ENCODE measurements at places on chromosomes 2 and 18. TPM values are rescaled to one million over a fixed set of nuclear protein-coding genes. Genes with fewer than 3 reads are reported as not detected.

CSRNP3 gene
- 1.9 TPM for total RNA-seq

COLEC11 gene
- total RNA-seq: not detected

EHBP1 gene
- total RNA-seq: 83.9 TPM

SIGLEC15 gene
- total RNA-seq: 1.2 TPM

LONRF2 gene
- total RNA-seq: 7.6 TPM

TRIM54 gene
- 0.33 TPM for total RNA-seq

RGPD4 gene
- total RNA-seq: not detected

IL37 gene
- not detected for total RNA-seq

MAL gene
- not detected for total RNA-seq

VIL1 gene
- 0.12 TPM for total RNA-seq

ARL6IP6 gene
- total RNA-seq: 21.1 TPM

THUMPD2 gene
- 8.6 TPM for total RNA-seq

KIAA2012 gene
- not detected for total RNA-seq

PAPOLG gene
- 10.2 TPM for total RNA-seq

NBEAL1 gene
- 66.0 TPM for total RNA-seq

BOLL gene
- total RNA-seq: not detected

MFSD2B gene
- total RNA-seq: under 0.01 TPM

LINC00305 gene
- not detected for total RNA-seq

SNORC gene
- 1.2 TPM for total RNA-seq

YIPF4 gene
- 26.0 TPM for total RNA-seq

SLC23A3 gene
- 2.5 TPM for total RNA-seq

TMEM178A gene
- 1.4 TPM for total RNA-seq

ZNF638 gene
- 114 TPM for total RNA-seq

PPP1R1C gene
- total RNA-seq: 2.2 TPM

TMEM18 gene
- total RNA-seq: 23.6 TPM

TRMT61B gene
- total RNA-seq: 13.6 TPM

EGR4 gene
- total RNA-seq: not detected

RUFY4 gene
- not detected for total RNA-seq

CDCA7 gene
- total RNA-seq: 6.7 TPM

GCA gene
- 7.9 TPM for total RNA-seq

MATN3 gene
- total RNA-seq: 2.9 TPM

CNDP1 gene
- not detected for total RNA-seq

REG3A gene
- total RNA-seq: not detected

CHST10 gene
- total RNA-seq: 11.0 TPM

IL36A gene
- total RNA-seq: not detected

DTNA gene
- 17.2 TPM for total RNA-seq

ATIC gene
- 30.9 TPM for total RNA-seq

VWC2L gene
- under 0.01 TPM for total RNA-seq

TTR gene
- not detected for total RNA-seq

GYPC gene
- total RNA-seq: 82.4 TPM

SIX3 gene
- under 0.01 TPM for total RNA-seq

TMEM163 gene
- not detected for total RNA-seq

SERTAD2 gene
- 10.0 TPM for total RNA-seq

DNAJC5G gene
- total RNA-seq: not detected

PCARE gene
- not detected for total RNA-seq

PJVK gene
- 2.2 TPM for total RNA-seq

LDLRAD4 gene
- 0.22 TPM for total RNA-seq

REG1B gene
- total RNA-seq: not detected

NEU2 gene
- total RNA-seq: not detected

FAP gene
- total RNA-seq: 269 TPM

LIMS3 gene
- total RNA-seq: 14.7 TPM

EDAR gene
- not detected for total RNA-seq

C1QL2 gene
- total RNA-seq: not detected

CPO gene
- total RNA-seq: 0.12 TPM

KLHL14 gene
- total RNA-seq: not detected

ZNF385B gene
- not detected for total RNA-seq

NPPC gene
- total RNA-seq: 1.3 TPM

CYS1 gene
- total RNA-seq: 1.5 TPM

All from uterine smooth muscle cell (primary cell).